ENCODE measurements at places on chromosomes 2 and 18.

DNA sequence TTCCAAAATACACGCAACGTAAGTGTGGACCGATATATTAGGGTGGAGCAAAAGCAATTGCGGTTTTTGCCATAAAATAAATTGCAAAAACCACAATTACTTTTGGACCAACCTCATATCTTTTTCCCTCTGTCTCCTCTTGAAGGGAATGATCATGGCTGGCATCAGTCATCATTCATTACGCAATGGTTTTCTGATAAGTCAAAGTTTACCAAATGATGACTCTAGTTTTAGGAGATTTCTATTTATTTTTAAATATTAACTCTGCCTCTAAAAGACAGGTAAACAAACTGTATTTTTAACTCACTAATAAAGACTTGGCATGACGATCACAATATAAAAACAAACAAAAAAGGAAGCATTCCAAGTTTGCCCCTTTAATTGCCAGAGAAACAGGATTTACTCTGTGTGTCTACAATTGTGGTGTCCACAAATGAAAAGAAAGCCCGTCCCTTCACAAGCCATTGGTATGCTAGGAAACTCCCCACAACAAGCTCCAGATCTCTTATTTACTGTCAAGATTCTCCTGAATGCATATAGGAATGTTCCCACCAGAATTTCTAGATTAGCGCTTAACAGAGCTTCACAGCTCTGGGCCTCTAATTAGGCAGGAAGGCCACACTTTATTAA is 61.3 kb downstream of the IRS1 start:
- DNase-seq, result no peak

DNA sequence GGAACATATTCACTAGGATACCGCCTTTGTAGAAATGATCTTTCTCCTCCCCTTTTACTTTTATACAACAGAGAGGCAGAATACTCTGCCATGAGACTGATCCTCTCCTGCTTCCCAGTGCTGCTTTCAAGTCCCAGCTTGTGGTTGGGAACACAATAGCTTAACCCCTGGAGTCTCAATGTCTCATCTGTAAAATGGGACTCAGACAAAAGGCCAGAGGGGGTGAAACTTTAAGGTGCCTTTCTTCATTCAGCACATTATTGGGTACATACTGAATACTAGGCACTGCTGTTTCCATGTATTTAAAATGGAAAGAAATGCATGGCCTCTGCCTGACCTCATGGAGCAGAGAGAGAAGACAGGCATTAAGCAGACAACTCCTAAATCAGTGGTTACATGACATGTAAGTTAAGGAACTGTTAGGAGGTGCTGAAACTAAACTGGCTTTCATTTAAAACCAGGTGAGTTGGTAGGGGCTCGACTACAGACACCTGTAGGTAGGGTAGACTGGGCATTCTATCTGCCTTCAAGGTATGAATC is 53.8 kb downstream of the MAP4K4 start:
- DNase-seq, result no peak

- no peak for DNase-seq
These were observed 49.8 kb downstream of the LDLRAD4 start for GRCh38 chr18:13268158-13269012.

- no peak for DNase-seq
These were observed 46.0 kb downstream of the ZNF516 start for GRCh38 chr18:76449111-76449453.

DNA sequence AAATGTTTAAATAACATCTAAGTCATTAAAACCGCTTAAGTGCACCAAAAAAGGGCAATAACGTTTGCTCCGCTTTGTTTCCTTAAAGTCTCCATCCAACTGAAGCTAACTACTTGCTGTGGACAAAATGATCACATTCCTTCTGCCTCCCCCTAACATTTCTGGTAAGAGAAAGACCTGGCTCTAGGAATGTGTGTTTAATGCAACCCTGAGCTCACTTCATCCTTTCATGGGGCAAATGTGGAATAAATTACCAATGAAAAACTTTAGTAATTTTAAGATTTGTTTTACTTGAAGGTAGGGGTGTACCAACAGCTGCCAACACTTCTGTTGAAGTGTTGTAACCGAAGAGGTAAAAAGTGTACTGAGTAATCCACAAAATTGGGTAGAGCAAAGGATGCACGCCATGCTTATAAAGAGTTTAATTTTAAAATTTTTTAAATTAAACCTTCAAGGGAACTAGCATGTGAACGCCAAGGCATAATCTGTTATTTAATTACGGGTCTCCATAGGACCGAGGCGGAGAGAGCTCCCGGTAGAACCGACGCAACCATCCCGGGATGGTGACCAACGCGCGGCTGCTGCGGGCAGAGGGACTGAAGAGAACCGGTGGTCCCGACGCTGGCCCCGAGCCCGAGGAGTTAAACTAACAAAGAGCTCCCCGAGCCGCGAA is 1.1 kb downstream of the HNRNPLL start:
- DNase-seq, result peak; percentile 35

DNA sequence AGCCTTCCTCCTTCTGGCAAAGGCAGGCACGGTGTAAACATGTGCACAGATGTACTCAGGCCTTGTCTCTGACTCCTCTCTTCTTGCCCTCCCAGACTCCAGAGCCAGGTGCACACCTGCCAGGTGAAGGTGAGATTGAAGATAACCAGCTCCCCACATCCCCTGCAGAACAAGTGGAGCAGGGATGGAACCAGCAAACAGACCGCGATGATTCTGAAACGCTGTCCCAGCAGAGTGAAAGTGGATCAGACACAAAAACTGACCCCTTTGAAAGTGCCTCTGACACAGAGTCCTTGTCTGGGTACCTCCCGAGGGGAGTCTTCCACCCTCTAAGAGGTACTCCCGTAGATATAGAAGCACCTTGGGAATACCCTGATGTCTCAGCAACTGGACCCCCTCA is 77.2 kb downstream of the ARHGEF4 start:
- no peak for DNase-seq

- DNase-seq, result no peak
These were observed 18.8 kb downstream of the RELCH start for GRCh38 chr18:62205824-62206223.

- DNase-seq, result no peak
These were observed 70.9 kb upstream of the TMEM87B start for GRCh38 chr2:111984213-111984604.

- peak; percentile 24 for DNase-seq
These were observed 132.0 kb downstream of the VWC2L start for GRCh38 chr2:214542866-214543265.

- no peak for DNase-seq
These were observed 198.7 kb upstream of the SALL3 start for GRCh38 chr18:78780719-78781600.

- DNase-seq, result no peak
These were observed 9.3 kb downstream of the RDH14 start for GRCh38 chr2:18551169-18551568.

DNA sequence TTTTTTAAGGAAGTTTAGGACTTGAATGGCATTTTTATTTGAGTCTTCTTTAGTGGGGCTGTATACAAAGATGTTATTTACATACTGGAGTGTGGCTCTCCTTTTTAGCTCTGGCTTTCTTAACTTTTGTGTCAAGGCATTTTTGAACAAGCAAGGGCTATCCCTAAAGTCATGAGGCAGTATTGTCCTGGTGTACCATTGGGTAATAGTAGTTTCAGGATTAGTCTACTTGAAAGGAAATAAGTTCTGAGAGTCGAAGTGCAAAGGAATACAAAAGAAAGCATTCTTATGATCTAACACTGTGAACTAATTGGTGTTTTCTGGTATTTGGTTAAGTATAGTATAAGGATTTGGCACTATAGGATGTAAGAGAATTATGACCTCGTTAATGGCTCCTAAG is 1.9 kb upstream of the CYP27A1 start:
- DNase-seq, result no peak

DNA sequence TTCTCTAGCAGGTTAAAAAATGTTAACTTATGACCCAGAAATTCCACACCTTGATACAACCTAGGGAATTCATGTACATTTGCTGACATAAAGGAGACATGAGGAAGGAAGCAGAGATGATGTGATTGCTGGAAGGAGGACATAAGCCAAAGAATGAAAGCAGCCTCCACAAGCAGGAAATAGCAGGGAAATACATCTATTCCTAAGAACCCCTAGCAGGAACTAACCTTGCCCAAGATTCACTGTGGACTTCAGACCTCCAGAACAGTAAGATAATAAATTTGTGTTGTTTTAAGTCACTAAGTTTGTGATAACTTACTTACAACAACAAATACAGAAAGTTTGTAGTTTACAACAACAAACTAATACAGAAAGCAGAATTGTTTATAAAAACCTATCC is 4.6 kb upstream of the DSG4 start:
- DNase-seq, result no peak

DNA sequence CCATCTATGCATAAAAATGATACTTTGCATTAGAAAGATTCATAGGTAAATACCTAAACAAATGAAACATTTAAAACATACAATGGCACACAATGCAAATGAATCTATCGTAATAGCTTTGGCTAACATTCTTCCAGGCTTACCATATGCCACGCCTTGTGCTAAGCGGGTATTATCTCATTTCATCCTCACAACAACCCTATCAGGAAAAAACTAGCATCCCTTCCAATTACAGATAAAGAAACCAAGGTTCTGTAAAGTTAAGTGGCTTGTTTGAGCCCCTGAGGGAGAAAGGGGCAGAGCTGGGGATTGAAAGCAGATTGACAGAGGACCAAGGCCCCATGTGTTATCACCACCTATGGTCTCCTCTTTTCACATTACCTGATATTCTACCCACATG is 145.4 kb upstream of the ETAA1 start:
- no peak for DNase-seq

DNA sequence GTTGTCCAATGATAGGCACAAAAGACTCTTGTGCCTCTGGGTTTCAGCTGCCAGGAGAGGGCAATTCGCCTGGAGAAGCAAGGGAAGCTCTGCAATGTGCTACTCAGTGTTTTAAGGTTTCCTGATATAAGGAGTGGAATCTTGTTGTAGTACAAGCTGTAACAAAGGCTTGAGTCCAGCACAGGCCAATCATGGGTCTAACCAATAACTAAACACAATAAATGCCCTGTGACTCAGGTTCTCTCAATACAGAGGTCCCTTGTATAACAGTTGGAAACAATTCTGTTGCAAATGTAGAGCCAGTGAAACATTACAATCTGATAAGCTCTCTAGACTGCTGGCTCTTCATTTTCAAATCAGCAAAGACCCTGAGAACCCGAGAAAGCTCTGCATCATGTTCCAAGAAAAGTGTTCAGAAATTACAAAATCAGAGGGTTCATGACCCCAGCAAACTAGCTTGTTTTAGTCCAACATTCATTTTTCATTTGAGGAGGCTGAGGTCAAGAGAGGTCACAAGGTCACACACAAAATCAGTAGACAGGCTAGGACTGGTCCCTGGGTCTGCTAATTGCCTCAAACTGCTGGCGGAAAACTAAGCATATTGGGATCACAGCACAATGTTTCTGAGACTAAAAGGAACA is 59.0 kb upstream of the DNMT3A start:
- DNase-seq, result no peak

DNA sequence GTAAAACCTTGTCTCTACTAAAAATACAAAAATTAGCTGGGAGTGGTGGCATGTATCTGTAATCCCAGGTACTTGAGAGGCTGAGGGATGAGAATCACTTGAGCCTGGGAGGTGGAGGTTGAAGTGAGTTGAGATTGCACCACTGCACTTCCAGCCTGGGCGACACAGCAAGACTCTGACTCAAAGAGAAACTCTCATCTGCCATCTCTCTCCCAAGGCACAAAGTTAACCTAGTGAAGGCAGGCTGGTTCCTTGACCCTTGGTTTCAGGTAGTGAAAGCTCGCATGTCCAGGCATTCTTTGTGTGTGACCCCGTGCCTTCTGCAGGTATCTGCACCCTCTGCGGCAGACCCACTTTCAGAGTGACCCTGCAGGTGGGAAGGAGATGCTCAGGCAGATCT is 100.0 kb downstream of the WDSUB1 start:
- DNase-seq, result no peak

- DNase-seq, result no peak
These were observed 41.0 kb downstream of the INPP5D start for GRCh38 chr2:233101141-233101540.

DNA sequence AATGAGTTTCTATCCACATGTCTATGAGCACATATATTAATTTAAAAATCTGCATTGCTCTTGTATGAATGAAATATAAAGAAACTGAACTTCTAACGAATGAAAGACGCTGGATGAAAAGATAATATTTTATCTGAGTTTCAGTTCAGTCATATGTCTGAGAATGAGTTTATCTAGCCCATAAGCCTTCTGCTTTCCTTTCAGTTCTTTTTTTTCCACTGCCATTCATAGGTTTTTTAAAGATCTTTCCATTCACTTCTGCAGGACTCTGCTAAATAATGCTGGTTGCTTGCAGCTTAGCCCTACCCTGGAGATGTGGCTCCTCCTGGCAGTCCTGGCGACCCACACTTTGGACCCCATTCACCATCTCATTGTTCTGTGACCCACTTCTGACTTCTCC is 109.0 kb downstream of the BCL2 start:
- DNase-seq, result no peak

DNA sequence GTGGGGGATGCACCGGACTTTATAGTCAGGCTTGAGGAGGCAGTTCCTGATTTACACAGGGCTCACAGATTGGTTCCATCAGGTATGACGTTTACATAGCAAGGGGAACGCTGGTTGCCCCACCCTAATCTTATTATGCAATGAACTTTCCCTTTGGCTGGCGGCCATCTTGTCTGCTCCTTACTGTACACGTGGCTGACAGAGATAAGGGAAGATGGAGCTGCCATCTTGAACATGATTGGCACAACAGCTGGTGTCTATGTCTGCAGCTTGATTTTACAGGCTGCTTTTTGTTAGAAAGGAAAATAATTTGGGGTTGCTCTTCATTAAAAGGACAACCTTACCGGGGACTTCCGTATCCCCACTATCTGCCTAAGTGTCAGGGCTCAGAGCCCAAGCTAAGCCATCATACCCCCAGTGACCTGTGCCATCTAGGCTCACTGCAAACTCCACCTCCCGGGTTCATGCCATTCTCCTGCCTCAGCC is 33.5 kb upstream of the ATG16L1 start:
- DNase-seq, result no peak

DNA sequence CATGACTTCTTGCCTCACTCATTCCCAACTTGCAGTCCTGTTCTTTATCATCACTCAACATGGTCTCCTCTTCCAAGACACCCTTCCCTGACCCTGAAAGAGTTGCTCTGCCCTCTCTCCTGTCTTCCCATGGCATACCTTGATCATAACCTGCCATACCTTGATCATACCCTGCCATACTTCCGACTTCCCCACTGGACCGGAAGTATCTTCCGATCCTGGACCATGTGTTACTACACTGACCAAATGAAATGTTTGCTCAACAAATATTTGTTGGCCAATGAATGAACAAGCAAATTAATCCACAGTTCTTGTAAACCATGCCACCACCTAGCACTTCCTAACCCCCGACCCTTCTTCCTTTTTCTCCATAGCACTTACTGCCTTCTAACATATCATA is 60.9 kb upstream of the ZNF397 start:
- DNase-seq, result no peak
